Nephron progenitor cell (in vitro differentiated cells): ENCODE measurements at places on chromosomes 2 and 18.

DNA sequence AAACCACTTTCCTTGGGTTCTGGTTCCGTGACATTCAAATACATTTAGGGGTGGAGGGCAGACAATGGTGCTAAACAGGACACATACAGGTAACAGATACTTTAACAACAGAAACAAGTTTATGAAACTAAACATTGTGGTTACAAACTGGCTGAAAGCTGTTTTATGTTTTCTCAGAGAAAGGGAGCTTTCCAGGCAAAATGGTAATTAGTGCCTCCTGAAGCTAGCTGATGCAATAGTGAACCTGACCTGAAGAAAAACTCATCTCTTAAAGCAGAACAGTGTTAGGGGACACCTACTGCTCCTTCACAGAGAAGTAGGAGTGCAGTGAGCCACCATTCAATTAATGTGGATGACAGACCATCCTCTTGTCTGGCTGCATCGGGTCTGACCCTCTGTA is 138.9 kb downstream of the CCDC148 start:
- DNase-seq = no peak

- DNase-seq = no peak
Measured at GRCh38 chr2:163353551-163353950, 382.3 kb downstream of the FIGN start.

GRCh38 chr2:38394041-38394440 is 17.0 kb upstream of the ATL2 start:
- no peak for DNase-seq

DNA sequence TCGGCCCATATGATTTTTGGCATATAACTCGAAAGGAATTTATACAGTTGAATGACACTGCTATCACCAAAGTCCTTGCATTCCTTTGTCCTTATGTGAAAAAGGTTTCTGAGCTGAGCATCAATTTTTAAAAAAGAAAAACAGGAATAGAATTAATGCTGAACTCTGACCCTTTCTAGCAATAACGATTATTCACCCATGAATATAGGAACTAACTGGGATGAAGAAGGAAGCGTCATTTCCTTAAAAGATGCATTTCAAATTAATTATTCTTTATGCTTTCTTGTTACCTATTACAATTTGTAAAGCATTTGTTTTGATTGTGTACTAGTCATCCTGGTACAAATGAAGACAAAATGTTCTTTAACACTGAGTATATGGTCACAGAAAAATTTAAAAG is 19.3 kb downstream of the TMEM247 start:
- DNase-seq = no peak

DNA sequence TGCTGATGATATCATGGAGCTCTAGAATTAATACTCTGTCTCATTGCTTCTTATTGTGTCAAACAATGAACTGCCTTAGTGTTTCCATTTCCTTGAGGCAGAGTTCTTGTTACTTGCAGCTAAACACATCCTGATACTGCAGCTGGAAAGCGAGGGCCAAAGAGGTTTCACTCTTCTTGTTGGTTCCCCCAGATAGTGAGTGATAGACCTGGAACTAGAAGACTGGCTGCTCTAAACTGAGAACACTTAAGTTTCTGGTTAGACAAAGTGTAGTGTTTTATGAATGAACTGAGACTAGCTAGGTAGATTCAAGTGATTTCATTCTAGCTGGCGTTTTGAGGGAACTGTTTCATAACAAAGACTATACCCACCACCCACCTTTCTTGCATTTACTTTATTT is 321.7 kb downstream of the TXNL1 start:
- no peak for DNase-seq

GRCh38 chr18:34322365-34323289 is 97.9 kb upstream of the NOL4 start:
- DNase-seq = peak; percentile 67

DNA sequence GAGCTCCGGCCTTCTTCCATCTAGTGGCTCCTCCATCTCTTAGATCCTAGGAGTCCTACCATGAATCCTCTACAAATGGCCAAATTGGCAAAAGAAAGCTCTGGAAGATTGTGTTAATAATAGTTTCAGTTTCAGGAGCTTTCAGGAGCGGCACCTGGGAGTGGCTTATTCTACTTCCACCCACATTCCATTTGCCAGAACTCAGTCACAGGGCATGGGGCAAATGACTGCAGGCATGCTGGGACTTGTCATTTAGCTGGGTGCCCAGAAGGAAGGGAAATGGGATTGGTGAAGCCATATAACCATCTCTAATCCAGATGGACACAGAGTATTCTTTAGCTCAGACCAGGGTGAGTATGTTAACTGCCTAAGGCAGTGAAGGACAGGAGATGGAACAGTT is 3.6 kb upstream of the LRATD1 start:
- DNase-seq = no peak

DNA sequence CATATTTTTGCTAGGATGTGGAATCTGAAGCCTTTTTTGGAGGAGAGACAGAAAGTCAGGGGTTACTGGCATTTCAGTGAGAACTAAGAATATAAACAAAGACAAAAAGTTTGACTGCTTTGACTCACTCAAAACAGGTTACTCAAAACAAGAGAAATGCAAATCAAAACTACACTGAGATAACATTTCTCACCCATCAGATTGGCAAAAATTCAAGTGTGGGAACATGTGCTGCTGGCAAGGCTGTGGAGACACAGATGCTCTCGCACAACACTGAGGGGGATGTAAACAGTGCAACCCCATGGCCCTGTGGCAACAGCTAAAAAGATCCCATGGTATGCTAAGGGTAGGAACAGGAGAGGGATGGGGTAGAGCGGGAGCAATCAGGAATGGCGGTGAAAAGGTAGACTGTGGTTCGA is 86.6 kb downstream of the DTNB start:
- DNase-seq = no peak

DNA sequence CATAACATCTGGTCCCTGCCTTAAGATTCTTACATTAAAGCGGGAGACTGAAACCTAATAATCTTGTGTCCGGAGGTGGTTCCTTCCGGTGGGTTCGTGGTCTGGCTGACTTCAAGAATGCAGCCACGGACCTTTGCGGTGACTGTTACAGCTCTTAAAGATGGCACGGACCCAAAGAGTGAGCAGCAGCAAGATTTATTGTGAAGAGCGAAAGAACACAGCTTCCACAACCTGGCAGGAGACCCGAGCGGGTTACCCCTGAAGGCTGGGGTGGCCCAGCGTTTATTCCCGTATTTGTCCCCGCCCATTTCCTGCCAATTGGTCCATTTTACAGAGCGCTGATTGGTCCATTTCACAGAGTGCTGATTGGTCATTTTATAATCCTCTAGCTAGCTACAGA is 122.3 kb upstream of the SIX2 start:
- no peak for DNase-seq

DNA sequence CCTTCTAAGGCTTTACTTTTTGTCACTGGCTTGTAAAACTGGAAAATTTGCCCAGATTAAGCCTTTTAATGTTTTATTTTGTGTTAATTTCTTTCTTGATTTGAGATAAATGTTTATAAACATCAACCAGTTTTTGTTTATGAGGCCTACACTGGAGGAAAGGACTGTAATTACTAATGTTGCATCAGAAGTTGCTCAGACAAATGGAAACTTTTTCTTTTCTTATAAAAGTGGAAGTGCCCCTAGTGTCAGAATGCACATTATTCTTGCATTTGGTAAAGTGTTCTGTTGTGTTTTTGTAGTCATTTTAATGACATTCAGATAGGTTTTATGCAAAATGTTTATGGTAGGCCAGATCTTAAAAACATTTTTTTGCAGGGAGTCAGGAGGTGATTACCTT is 25.3 kb downstream of the LCLAT1 start:
- no peak for DNase-seq

DNA sequence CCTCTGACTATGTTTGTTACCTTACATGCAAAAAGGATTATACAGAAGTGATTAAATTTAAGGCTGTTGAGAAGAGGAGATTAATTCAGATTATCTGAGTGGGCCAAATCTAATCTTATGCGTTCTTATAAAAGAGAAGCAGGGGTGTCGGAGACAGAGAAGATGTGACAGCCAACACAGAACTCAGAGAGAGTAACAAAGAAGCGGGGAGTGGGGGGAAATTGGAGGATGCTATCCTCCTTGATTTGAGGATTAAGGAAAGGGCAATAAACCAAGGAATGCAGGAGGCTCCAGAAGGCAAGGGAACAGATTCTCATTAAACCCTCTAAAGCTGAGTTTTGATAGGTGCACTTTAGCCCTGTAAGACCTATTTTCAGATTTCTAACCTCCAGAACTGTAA is 291.3 kb upstream of the REG3G start:
- DNase-seq = no peak

- DNase-seq = no peak
Measured at GRCh38 chr2:160033732-160034392, 28.6 kb downstream of the PLA2R1 start.

GRCh38 chr2:53964987-53965687 is 5.7 kb downstream of the PSME4 start:
- no peak for DNase-seq

DNA sequence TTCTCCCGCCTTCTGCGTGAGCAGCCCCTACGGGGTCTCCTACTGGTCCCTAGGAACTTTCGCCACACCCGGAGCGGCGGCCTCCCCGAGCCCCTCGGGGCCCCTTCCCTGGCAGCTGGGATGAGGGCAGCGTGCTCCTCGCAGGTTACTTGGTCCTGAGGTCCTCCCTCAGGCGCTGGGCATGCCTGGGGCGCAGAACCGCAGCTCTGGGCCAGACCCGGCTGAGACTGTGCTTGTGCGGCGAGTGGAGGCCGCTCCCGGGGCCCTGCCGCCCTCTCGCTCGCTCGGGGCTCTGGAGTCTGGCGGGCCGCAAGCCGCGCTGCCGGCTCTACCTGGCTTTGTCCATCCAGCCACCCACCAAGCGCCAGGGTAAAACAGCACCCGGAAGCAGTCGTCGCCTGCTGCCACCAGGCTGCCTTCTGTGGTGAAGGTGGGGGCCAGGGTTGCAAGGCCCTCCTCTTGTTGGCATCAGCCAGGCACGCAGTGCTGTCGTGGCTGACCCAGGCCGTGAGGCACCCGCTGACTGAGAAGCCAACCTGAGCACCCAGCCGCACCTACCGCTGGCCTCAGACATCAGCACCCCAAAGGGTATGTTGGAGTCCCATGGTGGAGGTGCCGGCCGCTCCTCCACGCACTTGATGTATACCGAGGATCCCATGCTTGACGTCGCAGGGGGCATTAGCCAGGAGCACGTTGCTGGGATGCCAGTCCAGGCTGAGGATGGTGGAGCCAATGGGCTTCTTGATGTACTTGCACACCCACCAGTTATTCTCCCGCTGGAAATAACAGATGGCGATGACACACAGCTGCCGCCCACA is 46.1 kb upstream of the PTH2R start:
- DNase-seq = no peak
